ENCODE measurements at places on chromosomes 7 and 10.

DNA sequence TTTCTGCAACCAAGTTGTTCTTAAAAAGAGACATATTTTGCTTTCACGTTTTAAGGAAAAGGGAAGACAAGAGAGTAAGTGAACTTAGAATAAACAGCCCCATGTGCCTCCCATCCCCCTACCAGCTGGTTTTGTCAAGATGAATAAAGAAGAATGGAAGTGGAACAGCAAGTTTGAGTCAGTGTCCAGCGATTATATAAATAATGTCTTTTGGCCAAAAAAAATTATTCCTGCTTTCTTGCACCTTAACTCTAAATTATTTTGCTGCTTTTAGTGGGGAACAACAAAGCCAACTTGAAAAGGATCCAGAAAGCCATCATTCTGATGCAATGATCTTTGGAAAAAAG is 82.4 kb upstream of the TRIL start:
- no peak overlapping the region for H3K4me3 ChIP-seq
- no peaks in the 10 kb centered on the region for H3K4me1 ChIP-seq
- H3K27me3 ChIP-seq, result no peaks in the 10 kb centered on the region
- H3K36me3 ChIP-seq, result no peaks in the 10 kb centered on the region
- DNase-seq, result no peak
- H3K27ac ChIP-seq, result no peak overlapping the region

- H3K4me1 ChIP-seq, result no peaks in the 10 kb centered on the region
- no peak overlapping the region for H3K27ac ChIP-seq
- H3K27me3 ChIP-seq, result no peaks in the 10 kb centered on the region
- no peak for DNase-seq
These were observed 47.7 kb downstream of the NXPH1 start for GRCh38 chr7:8481096-8481495.

DNA sequence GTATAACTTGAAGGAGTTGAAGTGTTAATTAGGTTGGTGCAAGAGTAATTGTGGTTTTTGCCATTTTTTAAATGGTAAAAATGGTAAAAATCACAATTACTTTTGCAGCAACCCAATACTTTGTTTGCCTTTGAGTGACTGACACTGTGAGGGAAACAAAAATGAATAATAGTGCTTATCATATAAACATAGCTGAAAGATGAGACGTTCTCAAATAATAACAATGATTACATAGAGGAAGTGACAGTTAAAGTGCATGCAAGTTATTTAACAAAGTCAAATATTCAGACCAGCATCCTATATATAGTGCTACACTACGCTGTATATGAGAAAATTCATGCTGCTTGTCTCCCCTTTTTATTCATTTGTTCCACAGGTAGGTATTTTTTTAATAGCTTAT is 4.7 kb upstream of the HBP1 start:
- H3K27ac ChIP-seq, result no peak overlapping the region
- H3K36me3 ChIP-seq, result no peaks in the 10 kb centered on the region
- DNase-seq, result no peak
- H3K27me3 ChIP-seq, result no peaks in the 10 kb centered on the region
- H3K4me1 ChIP-seq, result peaks cover 10% of the 10 kb centered on the region

GRCh38 chr10:51522858-51523257 is 176.5 kb downstream of the CSTF2T start:
- H3K27me3 ChIP-seq, result no peaks in the 10 kb centered on the region
- no peaks in the 10 kb centered on the region for H3K4me1 ChIP-seq

- H3K36me3 ChIP-seq, result no peaks in the 10 kb centered on the region
- no peaks in the 10 kb centered on the region for H3K27me3 ChIP-seq
- DNase-seq, result no peak
- H3K27ac ChIP-seq, result no peak overlapping the region
- no peak overlapping the region for H3K4me3 ChIP-seq
- no peaks in the 10 kb centered on the region for H3K4me1 ChIP-seq
These were observed 689.6 kb downstream of the SORCS1 start for GRCh38 chr10:106474876-106475275.

DNA sequence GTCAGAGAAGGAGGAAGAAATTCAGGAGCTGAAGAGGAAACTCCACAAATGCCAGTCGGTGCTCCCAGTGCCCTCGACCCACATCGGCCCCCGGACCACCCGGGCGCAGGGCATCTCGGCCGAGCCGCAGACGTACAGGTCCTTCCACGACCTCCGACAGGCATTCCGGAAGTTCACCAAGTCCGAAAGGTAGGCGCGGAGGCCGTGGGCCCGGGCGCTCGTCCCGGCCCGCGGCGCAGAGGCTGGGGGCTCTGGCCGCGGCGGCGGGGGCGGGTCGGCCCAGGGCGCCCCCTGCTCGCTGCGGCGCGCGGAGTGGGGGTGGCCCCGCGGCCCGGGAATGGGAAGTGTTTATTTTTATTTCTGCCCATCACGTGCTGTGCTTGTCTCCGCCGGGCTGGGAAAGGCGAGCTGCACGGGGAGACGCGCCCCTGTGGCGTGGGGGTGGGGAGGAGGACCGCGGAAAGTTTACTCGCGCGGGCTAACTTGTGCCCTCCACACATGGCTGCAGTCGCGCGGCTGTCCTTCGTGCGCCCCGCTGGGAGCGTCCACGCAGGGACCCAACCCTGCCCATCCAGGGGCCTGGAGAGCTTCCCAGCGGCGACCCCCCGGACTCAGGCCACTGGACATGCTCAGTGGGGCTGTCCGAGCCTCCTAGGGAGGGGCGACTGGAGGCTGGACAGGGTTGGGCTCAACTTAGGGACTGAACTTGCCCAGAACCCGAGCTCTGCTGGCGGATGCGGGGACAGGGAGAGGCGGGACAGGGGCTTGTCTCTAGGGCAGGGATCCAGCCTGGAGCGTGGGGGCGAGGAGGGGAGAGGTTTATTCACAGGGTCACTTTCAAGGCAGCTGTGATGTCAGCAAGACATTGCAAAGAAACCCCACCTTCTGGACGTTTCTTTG is 82.6 kb upstream of the PRKG1 start:
- H3K27me3 ChIP-seq, result peaks cover 7% of the 10 kb centered on the region
- no peak overlapping the region for H3K27ac ChIP-seq
- H3K36me3 ChIP-seq, result no peaks in the 10 kb centered on the region
- DNase-seq, result no peak

- H3K36me3 ChIP-seq, result no peaks in the 10 kb centered on the region
- peaks cover 19% of the 10 kb centered on the region for H3K4me1 ChIP-seq
- no peak for DNase-seq
These were observed 133.1 kb downstream of the CUBN start for GRCh38 chr10:16996530-16996964.

DNA sequence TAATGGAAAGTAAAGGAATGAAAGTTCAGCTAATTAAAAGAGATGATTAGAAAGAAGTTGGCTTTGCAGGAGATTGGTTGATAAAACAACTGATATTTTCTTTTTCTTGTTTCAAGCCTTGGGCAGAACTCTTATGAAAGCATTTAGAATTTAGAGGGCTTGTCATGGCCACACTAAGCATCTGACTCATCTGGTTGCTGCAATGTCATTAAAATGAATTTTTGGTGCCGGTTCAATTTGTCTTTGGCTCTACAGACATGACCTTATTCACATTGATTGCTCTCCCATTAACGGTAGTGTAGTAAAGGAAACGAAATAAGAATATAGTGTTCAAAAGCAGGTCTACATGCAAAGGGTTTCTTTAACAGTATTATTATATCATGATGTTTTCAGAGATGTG is 1012.4 kb upstream of the C7orf33 start:
- no peaks in the 10 kb centered on the region for H3K36me3 ChIP-seq
- no peaks in the 10 kb centered on the region for H3K4me1 ChIP-seq
- no peak overlapping the region for H3K4me3 ChIP-seq
- DNase-seq, result no peak
